ENCODE measurements at places on chromosomes 5 and 9.

- DNase-seq = no peak
These were observed 98.3 kb upstream of the BOD1 start for GRCh38 chr5:173714551-173715428.

DNA sequence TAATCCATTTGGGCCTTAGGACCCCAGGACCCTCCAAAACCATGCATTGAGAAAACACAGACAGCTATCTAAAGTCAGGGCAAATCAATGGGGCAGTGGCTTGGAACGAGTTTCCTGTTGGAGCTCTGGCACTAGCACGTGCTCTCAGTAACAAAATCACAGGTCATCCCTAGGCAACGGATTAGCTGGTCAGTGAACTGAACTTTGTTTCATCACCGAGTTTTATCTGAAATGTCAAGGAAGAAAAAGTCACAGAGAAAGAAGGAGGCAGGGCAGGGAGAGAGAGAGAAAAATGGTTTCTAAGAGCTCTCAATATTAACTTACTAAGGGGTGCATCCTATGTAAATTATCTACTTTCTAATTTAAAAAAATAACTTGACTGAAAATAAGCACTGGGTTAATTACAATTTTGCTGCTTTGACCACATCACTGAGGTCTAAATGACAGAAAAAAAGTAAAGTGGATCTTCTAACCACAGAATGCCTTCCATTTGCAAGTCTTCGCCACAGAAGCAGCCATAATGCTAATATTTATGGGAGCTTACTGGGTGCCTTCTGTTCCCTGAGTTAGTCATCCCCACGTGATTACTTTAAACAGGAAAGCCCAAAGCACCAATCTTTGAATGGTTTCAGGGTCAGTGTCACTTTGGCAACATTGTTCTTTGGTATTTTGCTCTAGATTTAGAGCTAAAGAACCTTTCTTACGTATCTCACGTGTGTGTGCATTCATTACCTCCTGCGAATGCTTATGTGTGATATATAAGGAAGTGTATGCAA, 503.9 kb downstream of the RASEF start:
- DNase-seq = no peak

DNA sequence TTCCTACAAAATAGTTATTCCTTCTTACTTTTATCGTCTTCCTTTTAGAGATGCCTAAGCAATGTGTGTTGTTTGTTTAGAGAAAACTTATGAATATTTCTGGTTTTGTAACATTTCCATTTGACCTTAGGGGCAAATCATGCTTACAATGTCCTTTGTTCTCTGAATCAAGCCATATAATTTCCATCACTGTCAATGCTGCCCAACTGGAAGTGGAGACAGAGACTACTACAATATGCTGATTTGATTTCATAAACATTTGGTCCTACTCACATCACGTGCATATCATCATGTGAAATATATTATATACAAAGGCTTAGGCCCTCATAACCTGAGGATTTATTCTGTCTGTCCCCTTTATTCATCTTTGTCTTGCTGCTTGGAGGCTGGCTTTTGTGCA, 183.2 kb upstream of the CD180 start:
- DNase-seq = no peak

- no peak for DNase-seq
These were observed 52.5 kb upstream of the PTGS1 start for GRCh38 chr9:122318284-122318683.

DNA sequence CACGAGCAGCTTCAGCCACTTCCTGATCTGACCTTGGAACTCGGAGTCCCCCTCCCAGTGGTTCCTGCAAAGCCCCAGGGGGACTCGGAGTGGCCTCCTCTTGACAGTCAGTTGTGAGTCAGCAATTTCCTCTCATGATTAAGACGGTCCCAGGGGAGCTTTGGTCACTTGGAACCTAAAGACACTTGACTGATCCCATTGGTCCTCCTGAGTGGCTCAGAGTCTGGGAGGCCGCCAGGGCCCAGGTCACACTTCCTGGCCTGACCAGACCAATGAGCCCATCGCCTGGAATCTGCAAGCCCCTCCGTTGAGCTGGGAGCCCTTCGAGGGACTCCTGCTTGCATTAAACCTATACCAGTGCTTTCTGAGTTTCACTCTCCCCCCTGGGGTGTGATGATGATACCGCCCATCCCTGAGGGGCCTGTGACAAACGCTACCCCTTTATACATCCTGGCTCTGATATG, 29.1 kb downstream of the TSPAN17 start:
- DNase-seq = no peak

GRCh38 chr9:114119242-114120191, 20.4 kb upstream of the KIF12 start:
- no peak for DNase-seq

- no peak for DNase-seq
These were observed 131.0 kb upstream of the ITGA1 start for GRCh38 chr5:52656569-52657246.

- DNase-seq = no peak
These were observed 23.1 kb upstream of the SMAD5 start for GRCh38 chr5:136109453-136110135.

DNA sequence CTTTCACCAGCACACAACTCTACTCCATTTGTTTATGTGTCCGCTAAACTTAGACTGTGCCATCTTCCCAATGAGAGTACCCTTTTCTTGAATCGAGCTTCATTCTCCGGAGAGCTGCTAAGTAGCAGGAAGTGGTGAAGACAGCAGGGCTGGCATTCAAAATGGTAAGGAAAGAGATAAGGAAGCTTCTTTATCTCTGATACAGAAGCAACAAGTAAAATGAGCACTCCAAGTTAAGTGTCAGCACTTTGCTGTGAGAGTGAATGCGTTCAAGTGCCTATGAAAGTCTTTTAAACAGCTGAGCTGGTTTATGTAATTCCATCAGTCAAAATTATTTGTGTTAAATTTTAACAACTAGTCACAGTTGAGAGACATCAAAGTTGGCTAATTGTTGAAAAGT, 386.8 kb upstream of the PTPRD start:
- no peak for DNase-seq

DNA sequence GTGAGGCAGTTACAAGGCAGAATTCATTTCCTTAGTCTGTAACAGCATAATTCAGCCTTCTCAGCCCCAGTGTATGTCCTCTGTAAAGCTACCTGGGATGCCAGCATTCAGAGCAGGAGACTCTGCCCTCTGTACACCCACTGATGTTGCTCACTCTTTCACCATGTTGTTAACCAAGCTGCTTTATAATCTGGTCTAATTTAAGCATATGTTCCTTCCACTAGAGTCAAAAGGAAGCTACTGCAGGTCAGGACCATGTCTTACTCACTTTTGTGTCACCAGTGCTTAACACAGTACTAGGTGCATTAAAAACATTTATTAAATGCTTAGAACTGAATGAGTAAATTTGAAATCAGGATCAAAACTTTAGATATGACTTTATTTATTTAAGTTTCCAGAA, 185.6 kb downstream of the FBXL17 start:
- DNase-seq = no peak

GRCh38 chr9:111925784-111926183, 29.2 kb downstream of the UGCG start:
- no peak for DNase-seq

DNA sequence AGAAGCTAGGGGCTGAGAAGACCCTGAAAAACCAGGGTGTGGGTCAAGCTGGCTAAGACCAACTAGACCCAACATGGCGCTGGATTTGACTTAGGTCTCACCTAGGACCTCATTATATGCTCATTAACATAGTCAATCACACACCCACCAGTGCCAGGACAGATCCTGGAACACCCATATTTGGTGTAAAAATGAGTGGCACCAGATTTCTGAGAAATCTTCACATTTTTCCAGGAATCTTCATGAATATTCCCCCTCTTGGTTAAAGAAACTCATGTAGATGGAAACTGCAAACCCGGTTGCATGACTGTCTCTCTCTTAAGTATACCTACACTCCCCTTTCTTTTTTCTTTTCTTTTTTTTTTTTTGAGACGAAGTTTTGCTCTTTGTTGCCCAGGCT, 17.9 kb upstream of the RAB14 start:
- DNase-seq = no peak

DNA sequence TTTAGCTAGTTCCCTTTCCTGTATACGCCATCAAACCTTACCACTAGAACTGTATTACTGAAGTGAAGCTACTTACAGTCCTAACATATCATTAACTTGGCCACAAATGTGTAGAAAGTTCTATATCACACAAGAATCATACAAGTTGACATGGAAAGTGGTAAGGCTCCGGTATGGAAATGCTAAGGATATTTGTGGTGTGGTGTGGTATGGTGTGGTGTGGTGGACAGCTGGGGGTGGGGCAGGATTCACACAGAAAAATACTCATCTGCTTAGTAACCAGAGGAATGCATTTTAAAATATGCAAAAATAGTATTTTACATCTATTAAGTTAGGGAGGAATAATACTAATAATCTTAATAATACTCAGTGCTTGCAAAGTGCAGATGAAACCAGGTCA, 69.4 kb downstream of the TRPC7 start:
- no peak for DNase-seq

DNA sequence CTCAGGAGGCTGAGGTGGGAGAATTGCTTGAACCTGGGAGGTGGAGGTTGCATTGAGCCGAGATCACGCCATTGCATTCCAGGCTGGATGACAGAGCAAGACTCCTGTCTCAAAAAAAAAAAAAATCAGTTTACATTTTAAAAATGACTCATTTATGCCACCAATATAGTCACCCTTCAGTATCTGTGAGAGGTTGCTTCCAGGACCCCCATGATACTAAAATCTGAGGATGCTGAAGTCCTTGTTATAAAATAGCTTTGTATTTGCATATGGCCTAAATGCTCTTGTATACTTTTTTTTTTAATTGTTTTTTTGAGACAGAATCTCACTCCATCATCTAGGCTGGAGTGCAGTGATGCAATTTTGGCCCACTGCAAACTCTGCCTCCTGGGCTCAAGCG, 5.8 kb downstream of the OCLN start:
- no peak for DNase-seq

DNA sequence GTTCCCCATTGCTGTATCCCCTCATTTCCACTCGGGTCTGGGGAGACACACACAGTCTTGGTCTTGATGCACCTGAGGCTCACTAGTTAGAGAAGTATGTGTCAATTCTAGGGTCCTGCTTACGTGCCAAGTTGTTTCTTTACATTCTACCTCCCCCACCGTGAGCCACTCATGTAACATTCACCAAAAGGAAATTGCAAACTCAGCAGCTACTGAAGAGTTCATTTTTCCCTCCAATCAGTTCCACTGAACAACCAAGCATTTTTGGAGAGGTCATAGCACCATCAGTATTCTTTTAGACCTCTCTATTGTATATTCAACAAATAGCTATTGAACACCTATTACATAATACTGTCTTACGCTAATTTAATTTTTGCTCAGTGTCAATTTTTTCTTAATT, 281.1 kb downstream of the SH3GL2 start:
- no peak for DNase-seq

- peak; percentile 15 for DNase-seq
These were observed 10.4 kb downstream of the ZNF618 start for GRCh38 chr9:113886466-113886865.

DNA sequence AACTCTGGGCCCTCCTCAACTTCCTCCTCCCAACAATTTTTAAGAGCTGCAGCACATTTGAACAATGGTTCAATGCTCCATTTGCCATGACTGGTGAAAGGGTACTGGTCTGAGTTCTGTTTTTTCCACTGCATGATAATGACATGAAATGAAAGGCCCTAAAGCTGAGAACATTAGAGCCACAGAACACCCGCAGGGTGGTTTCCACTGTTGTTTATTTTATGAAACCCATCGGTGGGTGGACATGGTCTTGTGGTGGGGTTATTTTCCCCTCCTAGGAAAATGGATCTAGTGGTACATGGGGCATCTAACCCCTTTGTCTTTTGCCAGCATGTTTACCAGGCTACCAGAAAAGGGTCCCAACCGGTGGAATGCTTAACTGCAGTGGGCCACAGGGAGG, 71.8 kb downstream of the SMARCA2 start:
- no peak for DNase-seq
